ENCODE measurements at places on chromosomes 6 and 20.

DNA sequence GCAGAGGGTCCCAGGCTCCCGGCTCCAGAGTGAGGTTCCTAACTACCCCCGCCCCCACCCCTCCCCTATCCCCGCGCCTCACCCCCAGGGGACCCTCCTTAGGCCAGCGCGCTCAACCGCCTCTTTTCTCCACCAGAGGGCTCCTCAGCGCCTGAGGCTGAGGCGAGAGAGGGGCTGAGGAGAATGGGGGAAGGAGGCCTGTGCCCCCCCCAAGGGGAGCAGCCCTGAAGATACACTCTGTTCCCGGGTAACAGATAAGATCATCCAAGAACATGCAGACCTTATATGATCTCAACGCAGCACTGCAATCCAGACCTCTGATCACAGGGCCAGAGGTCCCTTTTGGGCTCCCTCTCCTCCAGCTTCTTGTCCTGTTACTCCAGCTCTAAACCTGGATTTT, 43.3 kb upstream of the MRPS10 start:
- no peak for DNase-seq

- DNase-seq, result peak; percentile 88
Measured at GRCh38 chr6:113970805-113971676, at the start of gene HDAC2. TSS of gene HDAC2 (minus strand) at chr6:113971148. CDS start at chr6:113970908, 240 bp downstream.

GRCh38 chr20:24937579-24937978, 11.5 kb upstream of the CST7 start:
- DNase-seq, result no peak

GRCh38 chr6:133288662-133289061, 47.5 kb downstream of the EYA4 start:
- no peak for DNase-seq

- DNase-seq, result no peak
Measured at GRCh38 chr6:90472716-90473115, 114.2 kb downstream of the MAP3K7 start.

DNA sequence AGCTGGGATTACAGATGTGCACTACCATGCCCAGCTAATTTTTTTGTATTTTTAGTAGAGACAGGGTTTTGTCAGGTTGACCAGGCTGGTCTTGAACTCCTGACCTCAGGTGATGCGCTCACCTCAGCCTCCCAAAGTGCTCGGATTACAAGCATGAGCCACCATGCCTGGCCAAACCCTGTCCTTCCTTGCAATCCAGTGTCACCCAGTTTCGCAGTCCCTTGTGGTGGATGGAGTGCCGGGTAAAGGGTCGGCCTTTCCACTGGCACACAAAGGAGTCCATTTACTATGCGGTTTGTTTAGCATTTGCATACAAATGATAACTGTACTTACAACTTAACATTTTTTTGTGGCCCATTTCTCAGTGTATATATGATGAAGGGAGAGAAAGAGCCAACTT, 99.3 kb upstream of the TIAM2 start:
- no peak for DNase-seq

DNA sequence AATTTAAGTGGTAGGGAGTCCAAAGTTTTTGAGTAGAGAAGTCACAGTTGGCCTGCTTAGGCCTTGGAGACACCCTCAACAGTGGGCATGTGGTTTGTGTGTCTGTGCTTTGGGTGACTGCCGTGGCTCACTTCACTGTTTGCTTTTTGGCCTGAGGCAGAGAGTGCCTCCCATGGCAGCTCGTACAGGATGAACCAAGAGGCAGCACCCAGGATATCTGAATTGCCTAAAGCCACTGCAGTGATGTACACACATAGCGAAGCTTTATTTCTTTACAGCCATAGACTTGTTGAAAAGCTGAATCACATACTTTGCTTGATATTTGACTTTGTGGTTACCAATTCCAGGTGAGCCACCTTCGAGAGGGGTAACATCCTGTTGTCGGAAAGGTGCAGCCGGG, 21.6 kb downstream of the RREB1 start:
- DNase-seq, result no peak

DNA sequence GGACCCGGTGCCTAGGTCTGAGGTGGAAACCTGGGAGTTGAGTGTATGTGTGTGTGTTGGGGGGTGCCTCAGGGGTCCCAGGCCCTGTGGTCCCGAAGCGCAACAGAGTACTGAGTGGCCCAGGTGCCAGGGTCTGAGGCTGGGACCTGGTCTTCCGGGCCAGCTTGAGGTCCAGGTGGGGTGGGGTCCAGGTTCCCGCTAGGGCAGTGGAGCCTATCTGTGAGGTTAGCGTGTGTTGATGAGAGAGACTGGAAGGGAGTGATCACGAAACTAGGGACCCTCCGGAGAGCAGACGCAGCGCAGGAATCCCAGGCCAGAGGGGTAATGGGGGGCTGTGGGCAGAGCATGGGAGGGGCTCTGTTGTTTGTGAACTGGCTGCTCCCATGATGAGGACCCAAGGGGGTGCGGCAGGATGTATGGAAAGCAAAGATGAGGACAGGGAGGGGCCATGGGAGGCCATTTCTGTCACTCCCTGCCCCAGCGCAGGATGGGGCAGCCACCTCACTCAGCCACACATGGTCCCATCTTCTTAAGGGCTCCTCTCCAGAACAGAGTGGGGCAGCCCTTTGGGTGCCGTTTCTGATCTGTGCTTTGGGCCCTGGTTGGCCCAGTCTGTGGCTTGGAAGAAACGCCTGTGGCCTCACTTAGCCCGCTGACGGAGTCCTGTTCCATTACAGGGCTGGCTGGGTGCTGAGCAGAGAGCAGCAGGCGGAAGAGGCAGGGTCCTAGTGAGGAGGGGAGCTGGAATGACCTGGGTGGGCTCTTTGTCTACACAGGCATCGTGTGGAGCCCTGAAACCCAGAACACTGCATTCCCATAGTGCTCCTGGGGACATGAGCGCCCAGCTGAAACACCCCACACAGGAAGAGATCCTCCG, 872 bp downstream of the HSPA12B start:
- DNase-seq, result no peak

DNA sequence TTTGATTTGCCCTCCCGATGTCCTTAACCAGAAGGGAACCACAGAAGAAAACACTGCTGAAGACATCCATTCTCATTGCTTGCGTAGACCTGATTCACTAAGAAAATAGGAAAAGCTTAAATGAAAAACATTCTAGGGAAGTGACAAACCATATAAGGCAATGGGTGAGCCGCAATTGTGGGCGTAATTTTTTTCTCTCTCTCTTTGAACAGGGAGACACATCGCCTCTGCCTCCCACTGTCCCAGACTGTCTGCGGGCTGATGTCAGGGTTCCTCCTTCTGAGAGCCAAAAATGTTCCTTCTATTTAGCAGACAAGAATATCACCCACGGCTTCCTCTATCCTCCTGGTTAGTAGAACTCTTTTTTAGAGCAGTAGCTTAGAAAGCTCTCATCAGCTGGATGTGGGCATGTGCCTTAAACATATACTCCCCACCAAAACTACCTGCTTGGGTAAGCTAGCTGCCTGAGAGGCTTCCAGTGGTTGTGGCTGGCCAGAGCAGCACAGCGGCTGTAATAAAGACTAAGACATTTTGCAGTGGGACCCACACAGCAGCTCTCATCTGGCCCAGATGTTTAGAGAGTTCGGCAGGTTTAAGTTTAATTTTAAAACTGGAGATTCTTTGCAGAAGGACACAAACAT, 22.7 kb upstream of the CTAGE9 start:
- no peak for DNase-seq

DNA sequence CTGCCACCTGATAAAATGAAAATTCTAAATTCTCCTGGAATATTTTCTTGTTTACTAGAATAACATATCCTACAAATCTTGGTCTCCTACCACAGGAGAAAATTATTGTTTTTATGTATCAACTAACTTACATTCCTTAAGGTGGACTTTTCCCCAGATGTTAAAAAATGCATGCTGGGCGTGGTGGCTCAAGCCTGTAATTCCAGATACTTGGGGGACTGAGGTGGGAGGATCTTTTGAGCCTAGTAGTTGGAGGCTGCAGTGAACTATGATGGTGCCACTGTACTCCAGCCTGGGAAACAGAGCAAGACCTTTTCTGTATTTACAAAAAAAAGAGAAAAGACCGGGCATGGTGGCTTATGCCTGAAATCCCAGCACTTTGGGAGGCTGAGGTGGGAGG, 27.9 kb upstream of the TFAP2C start:
- no peak for DNase-seq

GRCh38 chr6:129329678-129330077, 380.3 kb downstream of the ARHGAP18 start:
- no peak for DNase-seq

DNA sequence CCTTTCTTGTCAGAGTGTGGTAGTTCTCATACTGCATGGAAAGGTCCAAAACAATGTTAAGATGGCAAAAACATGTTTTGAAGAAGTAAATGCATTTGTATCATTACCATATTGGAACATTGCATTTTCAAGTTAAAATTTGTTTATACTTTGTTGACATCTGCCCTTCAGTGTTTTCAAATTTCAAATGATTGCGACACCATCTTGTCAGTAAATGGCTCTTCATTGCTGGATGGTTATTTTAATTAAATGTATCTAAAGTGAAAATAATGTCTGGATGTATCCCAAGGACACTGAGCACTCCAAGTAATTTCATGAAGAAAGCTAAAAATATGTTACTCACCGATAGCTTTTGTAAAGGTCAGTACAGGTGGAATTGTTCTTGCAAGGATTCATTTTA, 761.6 kb downstream of the EYS start:
- DNase-seq, result no peak

GRCh38 chr6:2623295-2623694, 127.4 kb downstream of the MYLK4 start:
- DNase-seq, result no peak

DNA sequence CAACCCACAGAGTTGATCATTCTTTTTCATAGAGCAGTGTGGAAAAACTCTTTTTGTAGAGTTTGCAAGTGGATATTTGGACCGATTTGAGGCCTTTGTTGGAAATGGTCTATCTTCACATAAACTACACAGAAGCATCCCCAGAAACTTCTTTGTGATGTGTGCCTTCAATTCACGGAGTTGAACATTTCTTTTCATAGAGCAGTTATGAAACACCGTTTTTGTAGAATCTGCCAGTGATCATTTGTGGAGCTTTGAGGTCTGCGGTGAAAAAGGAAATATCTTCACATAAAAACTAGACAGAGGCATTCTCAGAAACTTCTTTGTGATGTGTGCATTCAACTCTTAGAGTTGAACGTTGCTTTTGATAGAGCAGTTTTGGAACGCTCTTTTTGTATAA, 618.4 kb upstream of the ZNF337 start:
- DNase-seq, result no peak

- no peak for DNase-seq
Measured at GRCh38 chr6:138688580-138688979, 85.0 kb upstream of the CCDC28A start.

DNA sequence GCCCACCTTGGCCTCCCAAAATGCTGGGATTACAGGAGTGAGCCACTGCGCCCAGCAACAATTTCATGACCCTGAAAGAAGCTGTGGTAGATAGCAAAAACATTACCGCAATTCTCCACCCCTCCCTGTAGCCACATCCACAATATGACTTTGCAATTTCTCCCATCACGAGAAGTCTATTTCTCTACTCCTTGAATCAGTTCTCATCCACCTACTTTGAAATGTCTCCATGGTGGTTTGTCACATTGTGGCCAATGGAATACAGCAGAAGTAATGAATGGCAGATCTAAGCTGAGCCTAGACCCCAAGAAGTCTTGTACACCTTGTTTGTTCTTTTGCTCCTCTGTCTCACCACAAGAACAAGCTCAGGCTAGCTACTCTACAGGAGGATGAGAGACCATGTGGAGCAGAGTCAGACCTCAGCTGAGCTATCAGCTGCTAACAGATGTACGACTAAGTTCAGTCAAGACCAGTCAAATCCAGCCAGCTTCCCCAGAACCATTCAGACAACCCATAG, 6.3 kb downstream of the OXT start:
- no peak for DNase-seq

GRCh38 chr20:64203037-64203777, 39.0 kb downstream of the MYT1 start:
- DNase-seq, result no peak

GRCh38 chr20:45470937-45471336, 1.4 kb downstream of the WFDC2 start:
- DNase-seq, result no peak

- no peak for DNase-seq
Measured at GRCh38 chr20:3704087-3704486, 8.3 kb downstream of the SIGLEC1 start.

- DNase-seq, result no peak
Measured at GRCh38 chr6:53750052-53750650, 44.7 kb upstream of the LRRC1 start.

GRCh38 chr6:163094881-163095280, 319.6 kb upstream of the QKI start:
- no peak for DNase-seq

GRCh38 chr6:21193790-21194475, 399.6 kb upstream of the SOX4 start:
- DNase-seq, result no peak

DNA sequence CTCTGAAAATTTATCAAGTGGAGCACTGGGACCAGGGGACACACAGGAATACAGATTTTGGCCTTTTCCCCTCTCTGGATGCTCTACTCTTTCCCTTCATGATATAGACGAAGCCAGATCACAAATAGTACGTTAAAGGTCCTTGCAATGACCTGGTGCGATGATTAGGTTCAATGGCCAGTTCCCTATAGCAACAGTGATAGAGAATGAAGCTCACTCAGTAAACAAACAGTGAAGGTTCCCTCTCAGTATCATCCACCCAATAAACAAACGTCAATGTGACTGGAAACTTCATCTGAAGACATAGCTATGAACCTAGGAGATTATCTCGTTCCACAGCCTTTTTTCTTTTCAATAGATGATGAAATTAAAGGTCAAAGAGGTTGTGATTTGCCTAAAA, 596.2 kb downstream of the KIF16B start:
- DNase-seq, result no peak

- DNase-seq, result no peak
Measured at GRCh38 chr6:158358450-158359077, 46.3 kb downstream of the TULP4 start.

DNA sequence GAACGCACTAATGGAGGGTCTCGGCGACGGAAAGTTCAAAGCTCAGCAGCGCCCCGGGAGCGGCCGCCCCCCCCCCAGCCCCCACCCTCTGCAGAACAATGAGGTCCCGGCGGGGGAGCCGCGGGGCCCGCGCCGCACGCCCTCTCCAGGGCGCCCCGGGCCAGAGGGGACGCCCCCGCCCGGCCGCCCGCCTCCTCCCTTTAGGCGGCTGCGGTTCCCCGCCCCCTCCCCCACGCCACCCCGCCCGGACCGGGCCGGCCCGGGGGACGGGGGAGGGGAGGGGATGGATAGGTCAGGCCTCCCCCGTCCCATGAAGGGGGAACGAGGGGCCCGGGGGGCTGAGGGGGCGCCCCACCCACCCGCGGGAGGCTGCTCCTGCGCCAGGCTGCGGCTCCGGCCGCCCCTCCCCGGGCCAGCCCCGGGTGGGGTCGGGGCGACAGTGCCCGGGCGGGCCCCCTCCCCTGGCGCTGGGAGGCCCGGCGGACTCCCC, 1.5 kb downstream of the NOL4L start:
- peak; percentile 57 for DNase-seq

DNA sequence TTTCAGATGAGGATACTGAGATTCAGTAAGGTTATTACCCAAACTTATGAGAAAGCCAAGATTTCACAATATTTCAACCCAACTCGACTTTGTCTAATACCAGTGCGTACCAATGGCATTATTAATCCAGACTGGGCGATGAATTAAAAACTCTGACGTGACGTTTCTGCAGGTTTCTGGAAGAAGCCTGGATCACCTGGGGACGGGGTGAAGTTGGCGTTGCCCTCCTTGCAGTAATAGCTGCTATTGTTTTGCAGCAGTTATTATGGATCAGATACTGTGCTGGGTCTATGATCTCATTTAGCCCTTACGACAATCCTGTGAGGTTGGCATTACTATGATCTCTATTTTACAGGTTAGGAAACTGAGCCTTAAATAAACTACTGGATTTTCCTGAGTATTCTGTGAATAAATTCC, 569 bp upstream of the CDC5L start:
- DNase-seq, result no peak

- DNase-seq, result no peak
Measured at GRCh38 chr6:89007209-89008000, 44.0 kb upstream of the RNGTT start.

All from RPMI8226 (cell line).